Thyroid gland (tissue), 4 donors: ENCODE measurements at places on chromosomes 5 and 9.

- H3K36me3 ChIP-seq = no peaks in the 10 kb centered on the region
- no peak for DNase-seq
- no peaks in the 10 kb centered on the region for H3K27me3 ChIP-seq
- H3K4me1 ChIP-seq = no peaks in the 10 kb centered on the region
- H3K27ac ChIP-seq = no peak overlapping the region
Measured at GRCh38 chr5:91839233-91839632, 456.1 kb upstream of the ARRDC3 start.

DNA sequence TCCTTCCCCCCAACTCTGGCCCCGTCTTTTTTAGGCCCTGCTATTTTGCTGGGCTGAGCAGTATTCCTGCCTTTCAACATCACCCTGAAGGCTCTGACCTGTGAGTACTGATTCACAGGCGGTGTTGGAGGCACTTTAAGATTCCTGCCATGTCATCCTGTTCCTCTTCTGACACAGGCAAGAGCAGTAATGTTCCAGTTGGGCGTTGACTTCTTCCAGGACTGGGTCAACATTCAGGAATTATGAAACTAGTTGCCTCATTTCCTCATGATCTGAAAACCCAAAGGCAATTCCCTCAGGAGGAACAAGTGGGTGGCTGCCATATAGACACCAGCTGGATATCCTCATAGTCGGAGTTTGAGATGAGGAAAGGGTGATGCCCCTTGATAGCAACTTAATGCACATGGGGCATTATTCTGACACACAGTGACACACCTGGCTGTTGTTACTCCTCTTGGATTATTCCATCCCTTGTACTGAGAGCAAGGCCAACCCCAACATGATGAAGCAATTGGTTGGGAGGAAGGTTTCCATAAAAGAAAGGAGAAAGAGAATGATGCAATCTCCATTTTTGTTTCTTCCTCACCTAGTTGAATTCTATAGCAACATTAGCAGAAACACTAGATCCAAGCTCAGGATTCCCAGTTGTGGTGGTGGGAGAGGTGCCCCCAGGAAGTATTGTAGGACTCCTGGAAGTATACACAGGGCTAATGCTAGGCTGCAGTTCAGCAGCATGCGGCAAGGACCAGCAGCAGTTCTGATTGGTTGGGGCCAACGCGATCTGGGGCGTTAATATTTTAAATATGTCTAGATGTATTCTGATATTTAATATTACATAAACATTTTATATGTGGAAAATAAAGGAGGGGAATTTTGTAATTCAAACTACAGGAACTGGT is 19.6 kb upstream of the GLRX start:
- H3K27ac ChIP-seq = no peak overlapping the region
- no peak overlapping the region for H3K4me3 ChIP-seq
- H3K4me1 ChIP-seq = peaks cover 16% of the 10 kb centered on the region
- H3K36me3 ChIP-seq = no peaks in the 10 kb centered on the region

DNA sequence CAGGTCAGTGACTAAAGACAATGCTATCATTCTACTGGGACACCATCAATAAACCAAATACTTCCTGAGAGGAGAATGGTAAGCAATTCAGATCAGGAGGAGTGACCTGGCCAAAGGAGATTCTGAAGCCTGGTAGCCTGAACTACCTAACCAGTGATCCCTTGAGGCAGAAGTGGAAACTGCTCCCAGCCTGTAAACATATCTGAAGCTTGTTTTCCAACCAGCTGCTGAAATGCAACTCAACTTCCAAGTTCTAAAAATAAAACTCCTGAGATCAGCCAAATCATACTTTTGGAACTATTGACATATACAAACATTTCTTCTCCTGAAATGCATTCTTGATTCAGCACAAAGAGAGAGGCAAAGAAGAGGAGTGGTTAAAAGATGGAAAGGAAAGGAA is 204.1 kb downstream of the EBF1 start:
- no peaks in the 10 kb centered on the region for H3K27me3 ChIP-seq
- no peak for DNase-seq

- H3K36me3 ChIP-seq = no peaks in the 10 kb centered on the region
- no peak overlapping the region for H3K4me3 ChIP-seq
- H3K27ac ChIP-seq = no peak overlapping the region
- no peak for DNase-seq
- no peaks in the 10 kb centered on the region for H3K4me1 ChIP-seq
Measured at GRCh38 chr9:27943501-27943900, 370.2 kb upstream of the C9orf72 start.

DNA sequence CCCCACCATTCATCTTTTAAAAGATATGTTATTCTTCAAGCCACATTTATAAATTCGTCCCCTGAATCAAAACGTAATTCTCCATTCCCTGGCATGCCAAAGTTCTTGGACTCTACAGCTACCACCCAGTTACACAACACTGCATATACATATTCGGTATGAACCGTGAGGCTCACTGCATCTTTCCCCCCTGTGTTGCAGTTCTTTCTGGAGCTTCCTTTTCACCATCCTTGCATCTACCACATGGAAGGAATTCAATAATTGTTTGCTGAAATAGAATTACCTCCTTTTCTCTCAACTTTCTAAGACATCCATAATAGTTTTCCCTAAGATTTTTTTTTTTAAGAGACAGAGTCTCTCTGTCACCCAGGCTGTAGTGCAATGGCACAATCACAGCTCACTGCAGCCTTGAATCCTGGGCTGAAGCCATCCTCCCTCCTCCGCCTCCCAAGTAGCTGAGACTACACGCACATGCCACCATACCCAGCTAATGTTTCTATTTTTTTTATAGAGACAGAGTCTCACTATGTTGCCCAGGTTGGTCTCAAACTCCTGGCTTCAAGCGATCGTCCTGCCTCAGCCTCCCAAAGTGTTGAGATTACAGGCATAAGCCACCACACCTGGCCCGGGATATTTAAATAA is 3.3 kb downstream of the LPAR1 start:
- H3K27me3 ChIP-seq = no peaks in the 10 kb centered on the region
- no peak for DNase-seq
- H3K36me3 ChIP-seq = no peaks in the 10 kb centered on the region
- peaks cover 20% of the 10 kb centered on the region for H3K4me1 ChIP-seq
- no peak overlapping the region for H3K4me3 ChIP-seq

- no peaks in the 10 kb centered on the region for H3K27me3 ChIP-seq
- no peak for DNase-seq
- H3K4me1 ChIP-seq = no peaks in the 10 kb centered on the region
- no peak overlapping the region for H3K27ac ChIP-seq
- no peaks in the 10 kb centered on the region for H3K36me3 ChIP-seq
- no peak overlapping the region for H3K4me3 ChIP-seq
Measured at GRCh38 chr5:119614838-119615237, 14.5 kb upstream of the FAM170A start.

DNA sequence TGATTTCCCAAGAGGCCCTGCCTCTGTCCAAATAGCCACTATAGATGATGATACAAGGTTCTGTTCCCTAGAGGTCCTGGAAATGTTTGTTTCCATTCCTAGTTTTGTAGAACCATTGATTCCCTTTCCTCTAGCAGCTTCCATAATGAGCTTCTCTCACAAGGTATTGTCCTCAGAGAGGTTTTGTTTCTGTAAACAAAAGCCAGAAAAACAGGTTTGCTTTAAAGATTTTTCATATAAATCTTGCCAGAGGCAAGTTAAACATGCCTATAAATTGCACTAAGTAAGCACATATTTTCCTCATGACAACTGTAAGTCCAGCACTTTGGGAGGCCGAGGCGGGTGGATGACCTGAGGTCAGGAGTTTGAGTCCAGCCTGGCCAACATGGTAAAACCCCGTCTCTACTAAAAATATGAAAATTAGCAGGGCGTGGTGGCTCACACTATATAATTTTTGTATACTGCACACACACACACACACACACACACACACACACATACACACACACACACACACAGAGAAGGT is 1787.7 kb downstream of the EFNA5 start:
- no peaks in the 10 kb centered on the region for H3K27me3 ChIP-seq
- H3K4me1 ChIP-seq = no peaks in the 10 kb centered on the region
- no peak for DNase-seq
- H3K27ac ChIP-seq = no peak overlapping the region

DNA sequence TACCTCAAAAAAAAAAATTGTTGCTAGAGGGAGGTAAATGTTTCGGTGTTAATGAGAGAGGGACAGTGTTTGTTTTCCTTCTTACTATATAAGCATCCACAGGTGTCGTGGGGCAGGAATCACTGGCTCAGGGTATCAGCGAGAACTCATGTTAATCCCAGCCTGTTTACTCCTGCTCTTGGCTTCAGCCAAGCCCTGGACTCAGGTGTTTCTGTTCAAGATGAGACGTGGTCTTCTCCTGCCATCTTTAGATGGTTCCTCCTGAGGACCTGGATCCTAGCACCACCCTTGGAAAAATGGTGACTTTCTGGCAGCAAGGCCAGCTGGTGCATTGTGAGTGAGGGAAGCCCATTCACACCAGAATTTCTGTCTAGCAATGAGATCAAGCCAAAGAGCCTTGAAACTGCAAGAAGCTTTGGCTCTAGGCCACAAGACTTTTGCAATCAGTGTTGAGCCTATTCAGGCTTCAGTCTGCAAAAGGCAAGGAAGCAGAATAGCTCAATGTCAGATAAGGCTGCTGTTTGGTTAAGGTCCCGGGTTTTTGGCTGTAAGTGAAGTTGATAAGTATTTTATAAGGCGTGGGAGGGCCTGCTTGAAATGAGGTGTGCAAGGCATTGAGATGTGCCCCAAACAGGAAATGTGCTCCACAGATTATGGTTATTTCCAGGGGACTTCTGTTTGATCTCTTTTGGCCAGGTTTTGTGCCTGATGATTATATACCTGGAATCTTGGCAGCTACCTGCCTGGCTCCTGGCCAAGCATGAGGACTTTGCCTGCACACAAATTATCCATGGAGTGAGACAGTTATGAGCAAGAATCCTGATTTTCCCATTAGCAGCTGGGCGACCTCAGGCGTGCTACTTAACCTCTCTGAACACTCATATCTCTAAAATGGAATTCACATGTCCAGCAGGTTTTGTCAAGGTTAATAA is 99.8 kb downstream of the TENT4A start:
- H3K27ac ChIP-seq = no peak overlapping the region
- no peaks in the 10 kb centered on the region for H3K27me3 ChIP-seq
- H3K4me1 ChIP-seq = peaks cover 5% of the 10 kb centered on the region
- DNase-seq = peak; percentile 79
- no peaks in the 10 kb centered on the region for H3K36me3 ChIP-seq

DNA sequence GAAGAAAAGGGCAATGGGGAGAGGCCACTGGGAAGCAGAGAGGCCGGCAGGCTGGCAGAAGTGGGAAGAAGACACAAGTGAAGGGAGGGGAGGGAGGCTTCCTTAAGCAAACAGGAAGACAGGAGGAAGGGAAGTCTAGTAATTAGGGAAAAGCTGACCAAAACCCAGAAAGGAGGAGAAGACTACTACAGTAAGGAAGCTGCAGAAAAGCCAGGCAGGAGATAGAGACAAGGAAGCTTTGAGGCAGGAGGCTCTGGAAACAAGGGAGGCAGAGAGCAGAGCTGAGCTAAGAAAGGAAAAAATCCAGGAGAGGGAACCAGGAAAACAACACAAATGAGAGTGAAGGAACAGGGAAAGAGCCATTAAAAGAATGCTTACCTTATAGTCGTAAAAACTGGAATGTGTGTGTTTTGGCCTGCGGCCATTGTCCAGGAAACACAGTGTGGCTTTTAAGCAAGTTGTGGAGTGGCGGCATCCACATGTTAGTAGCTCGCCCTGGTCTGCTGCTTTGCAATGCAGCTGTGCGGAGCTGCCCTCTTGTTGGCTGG is 317.1 kb upstream of the CLINT1 start:
- no peaks in the 10 kb centered on the region for H3K36me3 ChIP-seq
- H3K27me3 ChIP-seq = no peaks in the 10 kb centered on the region
- no peak overlapping the region for H3K4me3 ChIP-seq
- peak; percentile 8 for DNase-seq

- H3K4me3 ChIP-seq = no peak overlapping the region
- H3K27me3 ChIP-seq = no peaks in the 10 kb centered on the region
- DNase-seq = no peak
- no peak overlapping the region for H3K27ac ChIP-seq
Measured at GRCh38 chr5:134245101-134245604, 19.3 kb upstream of the PPP2CA start.

- no peaks in the 10 kb centered on the region for H3K27me3 ChIP-seq
- no peak overlapping the region for H3K4me3 ChIP-seq
- no peaks in the 10 kb centered on the region for H3K36me3 ChIP-seq
- peaks cover 4% of the 10 kb centered on the region for H3K4me1 ChIP-seq
- DNase-seq = peak; percentile 47
- H3K27ac ChIP-seq = no peak overlapping the region
Measured at GRCh38 chr5:168681556-168682183, 102.5 kb upstream of the PANK3 start.

DNA sequence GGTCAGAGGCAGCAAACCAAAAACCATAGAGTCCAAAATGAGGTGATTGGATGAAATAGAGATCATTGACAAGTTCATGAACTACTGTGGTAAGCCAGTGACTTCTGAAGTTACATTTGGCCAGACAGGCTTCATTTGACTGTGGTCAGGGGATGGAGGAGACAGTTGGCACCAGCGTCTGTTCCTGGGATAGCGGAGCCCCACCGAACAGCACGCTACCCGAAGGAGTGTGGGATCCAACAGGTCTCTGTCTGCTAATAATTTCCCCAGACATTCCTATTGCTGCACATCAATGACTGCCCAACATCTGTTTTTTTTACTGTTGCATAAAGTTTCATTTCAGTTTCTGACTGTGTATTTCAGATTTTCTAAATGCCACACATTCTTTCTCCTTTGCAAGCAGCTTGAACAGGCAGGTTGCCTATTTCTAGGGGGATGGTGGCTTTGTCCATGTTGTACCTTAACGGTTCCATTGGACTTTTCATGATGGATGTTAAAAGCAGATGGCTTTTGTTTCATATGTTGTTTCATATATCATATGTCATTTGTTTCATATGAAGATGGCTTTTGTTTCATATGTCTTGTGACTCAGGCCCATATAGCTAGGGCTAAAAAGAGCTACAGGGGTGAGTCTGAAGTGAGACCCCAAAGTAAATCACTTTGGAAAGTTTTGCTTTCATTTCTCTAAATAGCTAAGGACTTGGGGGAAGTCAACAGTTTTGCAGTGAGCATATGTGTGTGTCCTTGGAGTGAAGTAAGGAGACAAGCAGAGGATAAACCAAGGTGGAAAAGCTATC is 180.8 kb downstream of the GOLPH3 start:
- no peak overlapping the region for H3K4me3 ChIP-seq
- no peaks in the 10 kb centered on the region for H3K36me3 ChIP-seq
- peak; percentile 21 for DNase-seq
- no peaks in the 10 kb centered on the region for H3K4me1 ChIP-seq
- no peaks in the 10 kb centered on the region for H3K27me3 ChIP-seq

- DNase-seq = no peak
- H3K27me3 ChIP-seq = no peaks in the 10 kb centered on the region
- no peak overlapping the region for H3K27ac ChIP-seq
- no peaks in the 10 kb centered on the region for H3K36me3 ChIP-seq
- H3K4me1 ChIP-seq = no peaks in the 10 kb centered on the region
- H3K4me3 ChIP-seq = no peak overlapping the region
Measured at GRCh38 chr5:92749943-92750342, 831.1 kb downstream of the NR2F1-AS1 start.
